Mesothelial cell of epicardium (in vitro differentiated cells): ENCODE measurements at places on chromosomes 5 and 9. TPM values are rescaled to one million over a fixed set of nuclear protein-coding genes. Genes with fewer than 3 reads are reported as not detected.

DNA sequence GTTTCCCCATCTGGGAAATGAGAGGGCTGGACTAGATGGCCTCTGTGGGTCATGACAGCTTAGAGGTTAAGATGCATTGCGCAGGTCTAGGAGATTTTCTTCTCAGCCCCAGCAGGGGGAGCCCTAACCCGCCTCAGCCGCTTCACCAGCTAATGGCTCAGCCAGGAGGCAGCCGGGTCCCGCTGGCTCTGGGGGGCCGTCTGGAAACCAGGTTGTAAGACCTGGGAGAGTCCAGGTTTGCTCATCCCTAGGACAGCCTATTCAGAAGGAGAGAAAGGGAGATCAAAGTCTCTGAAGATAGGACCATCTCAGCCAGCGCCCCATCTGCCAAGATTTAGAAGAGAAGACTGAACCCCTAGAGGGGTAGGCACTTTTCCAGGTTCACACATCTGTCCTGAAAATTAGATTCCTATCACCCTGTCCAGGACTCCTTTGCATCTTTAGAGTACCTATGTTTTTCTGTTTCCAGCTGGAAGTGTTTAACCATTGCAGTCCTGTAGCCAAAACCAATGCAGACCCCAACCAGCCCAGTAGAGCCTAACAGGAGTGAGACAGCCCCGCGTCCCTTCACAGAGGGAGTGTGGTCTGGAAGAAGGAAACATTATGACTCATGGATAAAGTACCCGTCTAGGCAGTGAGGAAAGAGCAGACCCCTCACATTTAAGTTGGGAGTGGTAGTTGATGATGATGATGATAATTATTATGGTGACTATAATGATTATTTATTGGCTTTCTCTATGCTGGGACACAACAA is 27.5 kb downstream of the SPARC start:
- H3K27ac ChIP-seq: peak overlapping the region; percentile 95
- H3K4me1 ChIP-seq: peaks cover 37% of the 10 kb centered on the region
- DNase-seq: peak; percentile 77
- peaks cover 11% of the 10 kb centered on the region for H3K36me3 ChIP-seq

DNA sequence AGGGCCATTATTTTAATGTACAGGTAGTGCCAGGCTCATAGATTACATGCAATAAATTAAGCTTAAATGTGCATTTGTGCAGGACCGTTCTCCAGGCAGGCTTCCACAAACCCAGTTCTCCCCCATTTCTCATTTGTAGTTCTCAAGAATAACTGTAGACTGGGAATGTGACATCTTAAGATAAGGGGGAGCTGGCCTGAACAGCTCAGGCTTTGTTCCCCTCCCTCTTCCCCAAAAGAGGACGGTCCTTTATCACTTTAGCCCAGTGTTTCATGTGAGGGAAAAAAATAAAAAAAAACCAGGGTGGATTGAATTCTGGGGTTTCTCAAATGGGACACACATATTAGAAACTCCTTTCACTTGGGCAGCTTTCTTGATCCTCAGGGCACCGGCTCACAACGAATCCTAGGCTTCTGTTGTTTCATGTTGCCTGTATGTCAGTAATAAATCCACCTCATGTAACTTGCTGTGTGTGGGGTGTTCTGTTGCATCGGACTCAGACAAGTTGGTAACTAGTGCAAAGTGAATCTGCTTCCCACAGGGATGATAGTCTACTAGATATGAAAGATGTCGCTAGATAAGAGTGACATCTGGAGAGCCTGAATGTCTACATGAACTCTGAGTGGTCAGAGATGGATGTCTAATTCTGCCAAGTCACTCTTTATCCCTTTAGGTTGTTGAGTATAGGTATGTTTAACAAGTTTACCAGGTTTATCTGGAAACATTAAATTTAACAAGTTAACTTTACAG is 2030.6 kb upstream of the NUDT12 start:
- no peaks in the 10 kb centered on the region for H3K27me3 ChIP-seq
- peaks cover 13% of the 10 kb centered on the region for H3K4me1 ChIP-seq
- no peaks in the 10 kb centered on the region for H3K36me3 ChIP-seq
- no peak for DNase-seq
- H3K4me3 ChIP-seq: no peak overlapping the region
- no peak overlapping the region for H3K27ac ChIP-seq

DNA sequence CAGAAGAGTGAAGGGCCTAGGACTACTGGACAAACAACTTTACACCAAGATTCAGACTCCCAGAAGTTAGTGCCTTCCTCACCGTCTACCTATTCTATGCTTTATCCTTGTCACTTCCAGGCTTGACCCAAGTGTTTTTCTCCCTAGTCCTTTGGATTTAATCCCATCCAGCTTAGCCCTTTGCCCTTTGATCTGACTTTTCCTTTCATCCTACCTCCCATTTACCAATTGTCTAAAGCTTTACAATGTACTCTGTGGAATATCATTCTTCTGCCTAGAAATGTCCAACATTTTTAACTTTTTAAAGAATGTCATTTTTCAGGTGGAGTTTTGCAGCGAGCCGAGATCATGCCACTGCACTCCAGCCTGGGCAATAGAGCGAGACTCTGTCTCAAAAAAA is 292.1 kb downstream of the EPB41L4A start:
- no peak overlapping the region for H3K4me3 ChIP-seq
- no peaks in the 10 kb centered on the region for H3K27me3 ChIP-seq
- no peaks in the 10 kb centered on the region for H3K36me3 ChIP-seq
- no peak overlapping the region for H3K27ac ChIP-seq
- H3K4me1 ChIP-seq: peaks cover 12% of the 10 kb centered on the region
- no peak for DNase-seq

The MAMDC2 gene
- total RNA-seq: 0.49 to 0.58 TPM (median 0.52 TPM) in 3 replicates
